Stimulated activated CD8-positive, alpha-beta memory T cell treated with anti-CD3 and anti-CD28 coated beads, Interleukin-2, amount 100 ng/mL, for 1 hour (primary cell): ENCODE measurements at places on chromosomes 5 and 9.

DNA sequence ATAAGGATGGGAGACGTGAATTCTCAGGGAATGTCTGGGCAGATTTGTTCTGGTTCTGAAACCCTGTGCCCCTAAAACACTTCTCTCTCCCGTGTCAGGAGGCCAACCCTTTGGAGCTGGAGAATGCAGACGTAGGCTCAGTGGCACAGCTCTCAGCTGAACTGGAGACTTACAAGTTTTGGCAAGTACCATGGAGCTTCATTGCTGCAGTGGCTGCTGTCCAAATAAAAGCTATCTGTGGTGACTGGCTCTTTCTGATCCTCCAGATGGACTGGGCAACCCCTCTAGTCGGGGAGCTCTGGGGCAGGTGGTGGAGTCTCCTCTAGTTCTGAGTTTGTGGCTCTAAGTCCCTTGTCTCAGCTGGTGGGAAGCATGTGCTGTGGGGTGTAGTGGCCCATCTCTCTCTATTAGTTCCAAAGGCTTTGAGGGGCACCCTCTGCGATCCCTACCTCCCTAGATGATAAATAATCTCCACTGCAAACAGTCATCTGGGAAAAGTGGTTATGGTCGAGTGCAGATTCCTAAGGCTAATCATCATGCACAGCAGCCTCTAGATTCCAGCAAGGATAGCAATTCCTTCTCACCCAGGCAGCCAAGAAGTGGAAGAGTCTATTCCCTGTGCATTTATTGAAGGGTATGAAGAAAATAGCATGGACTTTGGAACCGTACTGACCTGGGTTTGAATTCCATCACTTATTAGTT lies 204.2 kb upstream of the KLF4 start:
- no peak for DNase-seq

GRCh38 chr9:495739-496138 lies 281.1 kb downstream of the DOCK8 start:
- no peak for DNase-seq

DNA sequence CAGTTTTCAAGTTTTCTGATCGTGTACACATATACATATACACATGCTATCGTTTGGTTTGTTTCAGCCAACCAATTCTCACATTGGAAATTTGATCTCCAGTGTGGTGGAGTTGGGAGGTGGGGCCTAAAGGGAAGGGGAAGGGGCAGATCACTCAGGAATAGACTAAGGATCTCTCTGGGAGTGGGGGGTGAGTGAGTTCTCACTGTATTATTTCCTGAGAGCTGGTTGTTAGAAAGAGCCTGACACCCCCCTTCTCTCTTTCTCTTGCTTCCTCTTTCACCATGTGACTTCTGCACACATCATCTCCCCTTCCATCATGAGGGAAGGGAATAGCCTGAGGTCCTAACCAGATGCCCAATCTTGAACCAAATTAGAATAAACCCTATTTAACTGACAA lies 551.7 kb downstream of the MAT2B start:
- no peak for DNase-seq

GRCh38 chr5:160082614-160083500 lies 36.4 kb downstream of the PWWP2A start:
- DNase-seq: no peak

DNA sequence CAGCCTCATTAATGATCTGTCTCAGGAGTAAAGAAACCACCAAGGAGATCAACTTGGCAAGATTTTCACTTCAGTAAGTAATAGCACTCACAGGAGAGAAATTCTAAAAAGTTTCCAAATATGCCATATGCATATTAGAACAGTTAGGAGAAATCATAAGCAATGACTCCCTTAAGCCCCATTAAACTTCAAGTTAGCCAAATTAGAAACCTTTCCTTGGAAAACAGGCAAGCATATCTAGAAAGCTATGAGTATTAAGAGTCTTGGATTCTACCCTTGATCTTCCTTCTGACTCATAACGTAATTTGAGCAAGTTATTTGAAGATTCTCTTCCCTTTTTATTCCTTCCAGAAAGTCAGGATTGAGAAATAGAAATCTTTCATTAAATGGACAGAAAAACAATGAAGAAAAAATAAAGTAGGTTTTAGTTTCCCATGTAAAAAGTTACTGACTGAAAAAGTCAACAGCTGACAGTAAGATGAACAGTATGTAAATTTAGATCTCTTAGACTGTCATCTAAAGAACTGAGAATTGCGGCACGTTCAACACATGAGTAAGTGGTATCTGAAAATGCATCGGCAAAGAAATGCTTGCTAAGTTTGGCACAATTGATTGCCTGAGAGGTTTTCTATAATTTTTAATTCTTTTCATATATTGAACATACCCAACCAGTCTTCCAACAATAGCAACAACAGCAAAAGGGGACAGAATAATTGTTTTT lies 565.7 kb upstream of the FTMT start:
- DNase-seq: no peak

DNA sequence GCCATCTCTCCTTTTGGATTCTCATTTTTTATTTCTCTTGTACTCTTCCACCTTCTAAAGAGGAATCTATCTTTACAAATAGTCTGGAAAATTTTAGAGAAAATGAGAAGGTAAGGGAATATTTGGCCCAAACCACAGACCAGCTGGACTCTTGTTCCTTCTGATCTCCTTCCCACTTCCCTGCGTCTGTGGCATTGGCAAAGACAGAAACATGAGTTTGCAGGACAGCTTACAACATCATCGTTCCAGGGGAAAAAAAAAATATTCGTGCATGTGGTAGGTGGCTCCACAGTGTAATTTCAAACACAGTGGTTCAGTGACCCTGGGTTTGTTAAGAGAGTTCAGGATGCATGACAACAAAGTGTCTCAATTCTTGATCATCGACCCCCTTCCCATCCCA lies 755.0 kb downstream of the DNAH5 start:
- DNase-seq: no peak

DNA sequence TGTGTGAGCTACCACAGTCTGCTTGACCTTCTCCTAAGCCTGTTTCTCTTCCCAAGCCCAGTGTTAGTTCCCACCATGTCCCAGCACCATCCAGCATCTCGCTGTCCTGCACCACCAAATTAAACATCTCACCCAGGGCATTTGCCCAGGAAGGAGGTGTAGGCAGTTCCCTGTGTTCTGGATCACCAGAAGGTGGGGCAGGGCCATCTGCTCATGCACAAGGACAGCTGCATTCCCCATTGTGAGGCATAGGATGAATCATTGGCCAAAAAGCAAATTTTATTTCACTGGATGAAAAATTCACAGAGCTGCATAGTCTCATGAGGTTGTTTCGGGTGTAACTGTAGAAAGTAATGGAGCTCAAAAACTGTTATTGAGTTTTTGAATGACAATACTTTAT lies 89.5 kb upstream of the GRIA1 start:
- no peak for DNase-seq

- DNase-seq: no peak
Measured at GRCh38 chr5:151779531-151780125, 7.9 kb downstream of the G3BP1 start.

DNA sequence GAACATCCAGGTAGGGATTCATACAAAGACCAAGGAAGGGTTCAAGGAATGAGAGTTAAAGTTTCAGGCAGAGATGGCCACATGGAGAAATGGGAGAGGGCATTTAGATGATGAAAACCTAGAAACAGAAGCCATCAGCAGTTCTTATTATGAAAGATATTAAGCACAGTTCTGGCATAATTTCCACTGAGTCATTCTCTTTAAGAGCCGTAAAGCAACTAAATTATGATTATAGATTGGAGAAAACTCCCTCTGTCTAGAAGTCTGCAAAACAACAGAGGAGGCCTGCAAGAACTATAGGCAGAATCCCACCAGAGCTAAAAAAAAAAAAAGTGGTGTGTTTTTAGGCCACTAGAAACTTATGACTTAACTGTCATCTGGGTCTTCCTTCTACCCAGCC lies 157.1 kb upstream of the MPDZ start:
- DNase-seq: no peak

- no peak for DNase-seq
Measured at GRCh38 chr9:21415493-21416267, 6.8 kb downstream of the IFNA8 start.

GRCh38 chr5:32462618-32463017 lies 18.1 kb upstream of the ZFR start:
- no peak for DNase-seq

GRCh38 chr5:58902765-58903164 lies 319.9 kb downstream of the RAB3C start:
- no peak for DNase-seq

- DNase-seq: no peak
Measured at GRCh38 chr9:93266521-93267001, 82.6 kb downstream of the WNK2 start.

- no peak for DNase-seq
Measured at GRCh38 chr5:159156426-159157238, 52.7 kb downstream of the RNF145 start.

- no peak for DNase-seq
Measured at GRCh38 chr5:144085381-144085780, 85.1 kb downstream of the YIPF5 start.

DNA sequence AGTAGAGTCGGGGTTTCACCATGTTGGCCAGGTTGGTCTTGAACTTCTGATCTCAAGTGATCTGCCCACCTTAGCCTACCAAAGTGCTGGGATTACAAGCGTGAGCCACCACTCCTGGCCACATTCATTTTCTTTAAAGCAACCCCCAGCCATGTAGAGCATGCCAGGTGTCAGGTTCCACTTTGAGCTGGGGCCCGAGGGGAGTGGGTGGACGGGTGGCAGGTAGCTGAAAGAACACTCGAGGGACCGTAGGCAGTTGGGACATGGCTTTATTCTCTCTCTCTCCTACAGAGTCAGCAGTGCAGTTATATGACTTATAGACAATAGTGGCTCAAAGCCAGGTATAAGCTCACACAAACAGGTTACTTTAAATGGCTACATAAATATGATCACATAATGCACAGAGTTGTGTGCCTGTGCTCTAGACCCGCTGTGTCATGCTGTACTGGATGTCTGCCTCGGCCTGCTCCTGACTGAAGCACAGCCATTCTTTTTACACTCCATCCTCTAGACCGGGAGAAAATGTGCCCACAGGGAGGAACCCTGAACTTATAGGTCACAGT lies 60.5 kb upstream of the FAM120A start:
- DNase-seq: no peak

DNA sequence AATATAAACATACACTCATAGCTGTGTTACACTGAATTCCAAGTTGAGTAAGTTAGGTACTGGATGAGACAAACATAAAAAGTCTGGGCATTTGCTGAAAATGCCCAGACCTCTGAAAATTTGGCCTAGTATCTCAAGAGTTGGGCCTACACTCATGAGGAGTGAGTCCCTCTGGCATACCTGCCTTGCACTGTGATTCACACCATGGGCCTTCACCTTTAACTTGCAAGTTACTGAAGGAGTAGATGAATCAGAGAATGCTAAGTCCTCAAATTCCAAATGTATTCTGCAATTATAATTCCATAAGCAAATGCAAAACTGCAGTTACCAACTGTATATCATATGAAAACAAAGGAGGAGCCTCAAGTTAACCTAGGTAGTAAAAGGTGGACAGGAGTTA lies 32.3 kb upstream of the C9orf40 start:
- no peak for DNase-seq

GRCh38 chr5:143135832-143136551 lies 267.5 kb downstream of the NR3C1 start:
- no peak for DNase-seq

- no peak for DNase-seq
Measured at GRCh38 chr5:10502578-10502977, 60.9 kb downstream of the ROPN1L start.

- no peak for DNase-seq
Measured at GRCh38 chr5:112064271-112064701, 307.3 kb upstream of the NREP start.

DNA sequence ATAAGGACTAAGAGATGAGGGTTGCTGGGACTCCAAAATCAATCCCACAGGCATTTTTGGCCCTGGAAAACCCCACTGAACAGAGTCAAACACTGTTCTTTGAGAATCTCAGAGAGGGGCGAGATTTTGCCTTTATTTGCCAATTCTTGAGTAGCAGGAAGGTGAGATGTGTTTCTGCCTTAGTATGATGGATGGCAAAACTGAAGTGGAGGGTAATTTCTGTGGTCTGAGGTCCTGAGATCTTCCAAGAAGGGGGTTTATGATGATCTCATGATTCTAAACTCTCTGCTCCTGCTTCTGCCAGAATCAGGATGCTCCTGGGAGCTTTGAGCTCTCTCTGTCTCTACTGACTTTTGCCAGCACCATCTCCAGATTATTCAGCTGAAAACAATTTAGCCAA lies 174.8 kb upstream of the CLINT1 start:
- DNase-seq: no peak

DNA sequence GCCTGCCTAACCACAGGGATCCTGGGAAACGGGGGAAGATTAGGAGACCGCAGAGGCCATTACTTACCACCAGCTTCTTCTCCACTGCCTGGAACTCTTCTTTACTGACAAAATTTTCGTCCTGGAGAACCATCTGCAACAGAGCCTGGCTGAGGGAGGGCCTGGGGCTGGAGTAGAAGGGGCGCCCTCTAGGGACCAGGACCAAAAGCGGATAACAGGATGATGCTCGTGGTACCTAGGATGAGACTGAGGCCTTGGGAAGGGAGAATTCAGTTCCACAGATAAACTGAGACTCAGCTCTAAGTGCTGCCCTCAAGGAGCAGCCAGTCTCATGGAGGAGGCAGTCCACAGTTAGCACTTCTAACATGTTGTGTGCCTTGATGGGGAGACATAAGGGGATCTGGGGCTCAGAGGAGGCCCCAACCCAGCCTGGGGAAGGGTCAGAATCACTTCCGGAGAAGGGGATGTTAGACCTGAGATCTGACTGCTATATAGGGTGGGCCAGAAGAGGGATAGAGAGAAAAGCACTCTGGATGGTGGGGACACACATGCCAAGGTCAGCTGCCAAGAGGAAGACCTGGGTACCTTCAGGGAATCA lies 1.2 kb downstream of the SPATA24 start:
- DNase-seq: no peak

- DNase-seq: no peak
Measured at GRCh38 chr9:91908746-91909145, 41.3 kb downstream of the ROR2 start.

GRCh38 chr5:57302643-57303042 lies 128.8 kb downstream of the GPBP1 start:
- no peak for DNase-seq

- DNase-seq: no peak
Measured at GRCh38 chr9:79616971-79617370, 45.2 kb downstream of the TLE4 start.

DNA sequence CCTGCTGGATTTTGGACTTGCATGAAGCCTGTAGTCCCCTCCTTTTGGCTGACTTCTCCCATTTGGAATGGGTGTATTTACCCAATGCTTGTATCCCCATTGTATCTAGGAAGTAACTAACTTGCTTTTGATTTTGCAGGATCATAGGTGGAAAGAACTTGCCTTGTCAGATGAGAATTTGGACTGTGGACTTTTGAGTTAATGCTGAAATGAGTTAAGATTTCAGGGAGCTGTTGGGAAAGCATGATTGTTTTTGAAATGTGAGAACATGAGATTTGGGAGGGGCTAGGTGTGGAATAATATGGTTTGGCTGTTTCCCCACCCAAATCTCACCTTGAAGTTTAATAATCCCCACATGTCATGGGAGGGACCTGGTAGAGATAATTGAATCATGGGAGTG lies 189.6 kb upstream of the CDKN2B start:
- DNase-seq: no peak

- DNase-seq: no peak
Measured at GRCh38 chr5:148748702-148749392, 77.6 kb upstream of the ADRB2 start.
